ENCODE measurements at places on chromosomes 2 and 18.
A peak's percentile ranks its signal among the peaks of the same experiment; 100 is the strongest.

GRCh38 chr2:169038338-169038757 lies 7.2 kb upstream of the ABCB11 start:
- no peak for DNase-seq

DNA sequence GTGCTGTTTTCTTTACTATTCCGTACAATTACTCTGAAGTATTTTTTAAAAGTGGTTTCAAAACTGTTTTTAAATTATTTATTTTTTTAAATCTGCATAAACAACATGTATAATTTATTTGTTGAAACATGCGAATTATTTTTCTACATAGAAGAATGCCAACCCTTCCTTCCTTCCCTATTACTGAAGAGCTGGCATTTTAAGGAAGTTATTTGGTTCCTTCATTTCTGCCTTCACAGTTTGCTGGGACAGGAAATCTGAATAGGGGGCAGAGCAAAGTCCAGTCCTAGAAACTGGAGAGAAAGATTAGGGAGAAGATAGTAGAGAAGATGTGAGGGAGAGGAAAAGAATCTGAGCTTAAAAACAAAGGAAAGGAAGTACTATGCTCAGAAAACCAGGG lies 146.7 kb upstream of the ACVR2A start:
- no peak for DNase-seq

- no peak for DNase-seq
These were observed 12.1 kb downstream of the EIF4E2 start for GRCh38 chr2:232562515-232563151.

DNA sequence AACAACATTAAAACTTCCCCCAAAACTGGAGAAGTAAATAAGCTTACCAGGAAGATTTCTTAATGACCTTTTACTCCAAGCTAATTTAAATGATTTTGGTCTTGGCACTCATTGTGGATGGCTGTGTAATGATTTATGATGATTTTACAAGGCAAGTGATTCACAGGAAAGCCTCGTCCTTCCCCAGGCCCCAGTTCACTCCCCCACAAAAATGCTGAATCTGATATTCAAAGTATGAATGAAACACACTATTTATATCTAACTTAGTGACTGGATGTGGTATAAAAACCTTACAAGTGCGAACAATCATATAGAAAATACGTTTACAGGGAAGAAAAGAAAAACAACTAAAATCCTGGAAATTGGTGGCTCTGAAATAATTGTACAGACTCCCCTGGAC lies 49.8 kb downstream of the ZNF516 start:
- peak; percentile 23 for DNase-seq

DNA sequence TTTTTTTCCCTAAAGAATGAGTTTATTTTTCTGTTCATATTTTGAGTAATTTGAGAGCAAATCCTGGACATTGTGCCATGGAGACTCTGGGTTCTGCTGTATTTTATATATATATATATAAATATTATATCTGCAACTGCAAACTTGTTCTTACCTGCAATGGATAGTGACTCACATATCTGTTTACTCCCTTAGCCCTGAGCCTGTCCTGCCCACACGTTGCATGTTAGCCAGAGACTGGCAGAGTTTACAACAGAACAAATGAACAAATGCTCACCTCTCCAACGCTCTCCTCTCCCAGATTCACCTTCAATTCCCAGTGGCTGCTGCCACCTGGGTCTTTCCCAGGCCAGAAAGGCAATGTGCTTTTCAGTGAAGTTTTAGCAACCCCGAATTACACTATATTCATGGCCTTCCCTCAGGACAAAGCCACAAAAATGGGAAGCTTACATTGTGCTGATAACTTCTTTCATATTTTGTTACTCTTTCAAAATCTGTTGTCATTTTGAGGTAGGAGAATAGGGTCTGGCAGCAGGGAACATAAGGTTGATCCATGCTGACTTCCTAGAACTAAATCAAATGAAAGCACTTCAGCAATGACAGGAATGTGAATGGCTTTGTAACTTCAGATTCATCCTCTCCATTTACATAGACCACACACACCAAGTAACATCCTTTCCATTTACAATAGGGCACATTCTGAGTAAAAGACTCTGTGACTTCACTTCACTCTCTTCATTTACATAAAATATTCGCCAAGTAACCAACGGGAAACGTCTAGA lies 105.4 kb upstream of the FAM110C start:
- DNase-seq: no peak

- DNase-seq: no peak
These were observed 255.6 kb upstream of the OSR1 start for GRCh38 chr2:19614066-19614465.

- DNase-seq: no peak
These were observed 73.7 kb downstream of the DNER start for GRCh38 chr2:229640636-229641035.

GRCh38 chr2:198417836-198418235 lies 613.4 kb downstream of the PLCL1 start:
- no peak for DNase-seq

DNA sequence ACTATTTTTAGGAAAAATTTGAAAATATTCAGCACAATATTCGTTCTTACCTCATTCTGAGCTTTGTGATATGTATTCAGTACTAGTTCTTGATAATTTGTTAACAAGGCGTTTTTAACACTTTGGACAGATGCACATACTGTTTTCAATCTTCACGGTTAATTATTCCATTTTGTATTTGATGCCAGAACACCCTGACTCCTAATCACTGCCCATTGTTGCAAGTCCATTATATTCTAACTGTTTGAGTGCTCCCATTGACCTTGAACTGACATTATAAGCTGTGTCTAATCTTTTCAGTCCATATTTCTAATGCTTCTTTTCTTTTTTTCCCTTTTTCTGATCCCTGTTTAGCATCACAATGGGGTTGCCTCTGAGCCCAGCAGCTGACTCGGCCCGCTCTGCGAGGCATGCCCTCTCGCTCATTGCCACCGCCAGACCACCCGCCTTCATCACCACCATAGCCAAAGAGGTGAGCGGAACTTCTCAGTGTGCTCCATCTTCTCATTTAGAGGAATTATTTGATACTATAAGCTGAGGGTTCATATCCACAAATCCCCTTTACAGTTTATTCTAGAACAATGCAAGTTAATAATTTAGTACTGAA lies 211.3 kb upstream of the BOD1L2 start:
- no peak for DNase-seq

DNA sequence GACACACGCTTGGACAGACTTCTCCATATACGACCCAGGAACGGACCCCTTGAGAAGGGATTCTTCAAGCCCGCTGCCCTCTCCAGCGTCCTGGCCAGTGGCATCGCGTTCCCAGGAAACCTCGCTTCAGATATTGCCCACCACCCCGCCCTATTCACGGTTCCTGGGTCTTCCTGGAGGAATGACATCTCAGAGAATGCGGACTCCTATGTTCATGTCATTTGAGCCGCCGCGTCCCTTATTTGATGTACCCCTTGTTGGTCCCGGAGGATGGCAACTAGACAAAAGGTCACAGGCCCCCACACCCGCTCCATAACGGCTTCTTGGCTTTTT lies 588 bp upstream of the CCDC93 start:
- DNase-seq: peak; percentile 44
